Stimulated activated CD4-positive, alpha-beta T cell treated with anti-CD3 and anti-CD28 coated beads, Interleukin-1b, Interleukin-23, amount 100 ng/mL, for 24 hours (primary cell): ENCODE measurements at places on chromosomes 16 and 17.

GRCh38 chr17:50587571-50587970 is 27.1 kb downstream of the CACNA1G start:
- DNase-seq, result no peak

DNA sequence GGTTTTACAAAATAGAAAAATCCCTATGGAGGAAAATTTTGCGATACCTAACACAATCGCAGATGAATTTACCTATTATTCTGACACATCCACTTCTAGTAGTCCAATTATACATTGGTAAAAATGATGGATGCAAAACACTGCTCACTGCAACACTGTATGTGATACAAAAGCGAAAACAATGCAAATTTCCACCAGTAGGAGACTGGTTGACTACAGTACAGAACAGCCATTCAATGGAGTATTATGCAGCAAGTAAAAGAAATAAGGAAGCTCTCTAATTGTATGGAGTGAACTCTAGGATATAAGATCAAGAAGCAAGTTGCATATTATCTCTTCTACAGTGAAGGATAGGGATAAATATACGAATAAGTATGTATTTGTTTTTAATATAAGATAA is 48.5 kb downstream of the SETD6 start:
- no peak for DNase-seq

GRCh38 chr16:87837627-87838289 is 31.5 kb downstream of the SLC7A5 start:
- no peak for DNase-seq

GRCh38 chr17:82103553-82104451 is 5.8 kb upstream of the FASN start:
- no peak for DNase-seq

GRCh38 chr17:20142268-20142667 is 133.1 kb downstream of the SPECC1 start:
- DNase-seq, result no peak

- DNase-seq, result no peak
Observed at GRCh38 chr17:57676543-57676942, 68.6 kb downstream of the CCDC182 start.

GRCh38 chr16:88541831-88542616 is 28.2 kb upstream of the ZC3H18 start:
- DNase-seq, result no peak

DNA sequence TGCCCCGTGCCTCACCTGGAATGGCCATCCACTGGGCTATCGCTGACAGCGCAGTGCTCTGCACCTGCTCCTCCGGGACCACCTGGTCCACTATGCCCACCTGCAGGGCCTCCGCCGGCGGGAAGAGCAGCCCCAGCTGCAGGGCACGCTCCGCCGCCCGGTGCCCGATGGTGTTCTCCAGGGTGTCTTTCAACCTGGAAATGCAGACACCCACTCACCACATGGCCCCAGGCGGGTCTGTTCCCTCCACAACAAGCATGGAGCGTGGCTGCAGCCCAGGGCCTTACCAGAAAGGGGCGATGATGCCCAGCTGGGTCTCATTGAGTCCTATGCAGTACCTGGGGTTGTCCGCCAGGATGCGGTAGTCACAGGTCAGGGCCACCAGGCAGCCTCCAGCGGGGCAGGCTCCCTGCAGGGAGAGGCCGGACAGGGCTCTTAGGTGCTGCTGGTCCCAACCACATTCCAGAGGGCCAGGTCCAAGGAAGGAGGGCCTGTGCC is 6.8 kb downstream of the DNASE1L2 start:
- DNase-seq, result no peak

DNA sequence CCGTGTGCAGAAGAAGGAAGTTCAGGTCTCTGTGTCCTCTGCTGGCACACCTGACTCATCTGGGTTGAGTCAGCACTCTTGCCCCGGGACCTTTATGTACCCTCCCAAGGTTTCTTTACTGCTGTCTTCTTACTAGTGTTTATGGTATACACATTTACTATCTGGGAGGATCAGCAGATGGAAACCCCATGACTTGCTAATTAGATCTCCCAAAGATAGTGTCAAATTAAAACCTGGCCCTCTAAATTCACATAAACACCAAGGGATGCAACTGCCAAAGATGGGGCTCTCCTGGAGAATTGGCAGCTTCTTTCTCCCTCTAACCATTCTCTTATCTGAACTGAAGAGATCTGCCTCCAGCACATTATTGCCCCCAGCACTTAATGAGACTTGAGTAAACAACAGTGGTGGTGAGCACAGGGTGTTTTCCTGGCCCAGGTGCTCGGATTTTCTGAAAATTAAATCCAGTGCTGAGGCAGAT is 718.1 kb upstream of the SOX9 start:
- DNase-seq, result no peak

DNA sequence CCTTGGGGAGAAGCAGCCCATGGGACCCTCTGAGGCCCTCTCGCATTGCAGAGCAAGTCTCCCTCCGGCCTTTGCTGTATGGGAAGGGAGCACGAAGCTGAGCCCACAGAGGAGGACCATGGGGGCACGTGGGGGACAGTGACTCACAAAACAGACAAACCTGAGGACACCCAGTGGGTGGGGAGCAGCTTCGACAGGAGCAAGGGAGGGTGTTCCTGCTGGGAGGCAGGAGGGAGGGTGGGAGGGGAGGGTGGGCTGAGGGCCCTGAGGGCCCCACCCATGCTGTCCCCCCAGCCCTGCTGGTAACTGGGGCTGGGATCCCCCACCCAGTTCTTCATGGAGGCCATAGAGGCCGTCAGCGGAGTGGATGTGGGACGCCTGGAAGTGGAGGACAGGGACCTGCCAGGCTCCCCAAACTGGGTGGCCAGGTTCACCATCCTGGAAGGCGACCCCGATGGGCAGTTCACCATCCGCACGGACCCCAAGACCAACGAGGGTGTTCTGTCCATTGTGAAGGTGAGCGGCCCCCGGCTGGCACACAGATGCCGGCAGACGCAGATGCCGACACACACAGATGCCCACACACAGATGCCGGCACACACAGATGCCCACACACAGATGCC is 12.5 kb downstream of the SLC22A31 start:
- DNase-seq, result no peak

DNA sequence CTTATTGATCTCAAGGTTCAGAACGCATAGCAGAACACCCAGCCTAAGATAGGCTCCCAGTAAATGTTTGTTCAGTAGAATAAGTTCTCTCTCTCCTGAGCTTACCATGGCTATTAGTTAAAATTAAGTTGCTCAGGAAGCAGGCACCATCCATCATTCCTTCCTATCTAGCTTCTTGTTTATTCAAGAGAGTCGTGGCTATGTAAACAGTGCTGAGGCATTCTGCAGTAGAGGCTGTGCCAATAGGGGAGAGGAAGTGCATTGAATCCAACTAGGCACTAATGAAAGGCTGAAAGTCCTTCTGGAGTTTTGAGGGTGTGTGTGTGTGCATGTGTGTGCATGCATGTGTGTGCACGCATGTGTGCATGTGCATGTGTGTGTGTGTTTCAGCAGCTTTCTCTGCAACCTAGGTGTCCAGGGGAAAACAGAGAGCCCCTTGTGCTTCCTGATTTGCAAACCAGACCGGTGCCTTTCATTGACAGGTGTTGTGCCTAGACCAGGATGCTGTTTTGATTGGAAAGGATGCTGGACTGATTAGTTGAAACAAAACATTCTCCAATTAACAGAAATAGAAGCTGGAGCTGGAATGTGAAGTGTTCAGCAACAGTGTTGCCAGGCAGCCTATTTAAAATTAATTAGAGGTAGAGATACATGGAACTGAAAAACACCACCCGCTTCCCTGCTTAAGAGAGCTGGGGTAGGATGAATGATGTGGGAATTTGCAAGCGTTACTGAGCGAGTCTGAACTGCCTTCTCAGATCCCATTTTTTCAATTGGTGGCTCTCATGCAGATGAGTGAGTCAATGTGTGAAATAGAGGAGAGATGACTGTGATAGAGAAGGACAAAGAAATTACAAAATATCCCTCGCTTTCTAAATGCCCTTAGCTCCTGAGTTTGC is 103.3 kb upstream of the CLEC3A start:
- no peak for DNase-seq

DNA sequence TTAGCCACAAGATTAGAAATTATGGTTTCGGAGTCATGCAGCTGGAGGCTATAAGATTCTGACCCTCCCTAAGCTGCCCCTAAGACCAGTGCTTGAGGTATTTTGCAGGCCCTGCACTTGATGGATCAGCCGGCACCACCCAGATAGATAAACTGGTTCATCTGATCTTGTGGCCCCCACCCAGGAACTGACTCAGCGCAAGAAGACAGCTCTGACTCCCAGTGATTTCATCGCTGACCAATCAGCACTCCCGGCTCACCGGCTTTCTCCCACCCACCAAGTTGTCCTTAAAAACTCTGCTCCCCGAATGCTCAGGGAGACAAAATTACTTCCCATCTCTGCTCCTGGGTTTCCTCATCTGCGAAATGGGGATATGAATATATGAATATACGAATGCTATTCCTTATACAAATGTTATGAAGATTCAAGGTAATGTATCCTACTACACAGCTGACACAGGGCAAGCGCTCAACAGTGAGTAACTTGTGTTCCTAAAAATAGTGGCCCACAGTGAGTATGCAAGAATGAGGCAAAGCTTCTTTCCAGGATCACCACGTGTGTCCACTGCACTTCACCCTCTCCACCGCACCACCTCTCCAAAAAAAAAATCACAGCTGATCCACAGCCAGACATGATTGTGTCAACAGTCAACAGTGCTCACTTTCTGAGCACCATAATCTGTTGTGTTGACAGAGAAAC is 33.3 kb upstream of the C16orf82 start:
- no peak for DNase-seq

GRCh38 chr17:4038076-4038475 is 73.8 kb upstream of the ATP2A3 start:
- DNase-seq, result no peak

DNA sequence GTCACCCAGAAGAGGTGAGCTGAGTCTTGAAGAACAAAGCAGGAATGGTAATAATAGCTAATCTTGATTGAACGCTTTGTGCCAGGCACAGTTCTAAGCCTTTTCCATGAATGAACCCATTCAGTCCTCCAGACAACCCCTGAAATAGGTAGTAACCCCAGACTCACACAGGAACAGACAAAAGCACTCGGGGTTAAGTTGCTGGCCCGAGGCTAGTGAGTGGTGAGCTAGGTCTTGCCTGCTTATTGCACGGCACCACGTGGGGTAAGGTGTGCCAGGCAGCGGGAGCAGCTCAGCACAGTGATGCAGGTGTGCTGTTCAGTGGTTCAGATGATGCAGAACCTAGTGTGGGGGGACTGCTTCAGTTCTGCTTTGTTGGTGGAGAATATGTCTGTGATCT is 181.6 kb downstream of the RAB11FIP4 start:
- DNase-seq, result no peak

- DNase-seq, result no peak
Observed at GRCh38 chr16:57479205-57479975, 6.9 kb downstream of the DOK4 start.

GRCh38 chr16:74836111-74836671 is 61.6 kb upstream of the FA2H start:
- no peak for DNase-seq

- no peak for DNase-seq
Observed at GRCh38 chr16:81836279-81837054, 57.4 kb downstream of the PLCG2 start.
